GM23338 (cell line): ENCODE measurements at places on chromosomes 3 and 15. TPM values are rescaled to one million over a fixed set of nuclear protein-coding genes. Genes with fewer than 3 reads are reported as not detected.
A peak's percentile ranks its signal among the peaks of the same experiment; 100 is the strongest.

- no peak for DNase-seq
Measured at GRCh38 chr3:195700319-195700718, 20.5 kb upstream of the MUC20 start.

GRCh38 chr3:8825153-8825825 is 55.9 kb upstream of the OXTR start:
- DNase-seq: no peak

DNA sequence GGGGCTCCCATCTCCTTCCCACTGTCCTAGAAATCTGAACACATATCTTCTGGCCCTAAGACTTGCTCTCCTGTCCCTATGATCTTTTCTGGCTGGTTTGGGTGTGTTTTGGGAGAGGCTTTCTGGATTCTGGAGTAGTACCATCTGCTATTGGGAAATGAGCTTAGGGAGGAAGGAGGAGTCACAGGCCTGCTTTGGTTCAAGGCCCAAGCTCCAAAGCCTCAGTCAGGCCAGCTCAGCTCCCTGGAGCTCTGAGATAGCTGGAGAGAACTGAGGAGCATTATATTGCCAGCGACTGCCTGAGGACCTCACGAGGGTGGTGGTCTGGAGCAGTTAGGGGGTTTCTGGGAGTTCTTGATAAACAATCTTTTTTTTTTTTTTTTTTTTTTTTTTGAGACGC is 18.7 kb downstream of the RASGRF1 start:
- DNase-seq: no peak

- DNase-seq: peak; percentile 88
Measured at GRCh38 chr3:83523470-83524073, 1435.2 kb upstream of the CADM2 start.

TMIE gene
- polyA plus RNA-seq: 0.70 and 0.84 TPM in 2 replicates
